Lung (tissue), 17 donors: ENCODE measurements at places on chromosomes 16 and 17.

DNA sequence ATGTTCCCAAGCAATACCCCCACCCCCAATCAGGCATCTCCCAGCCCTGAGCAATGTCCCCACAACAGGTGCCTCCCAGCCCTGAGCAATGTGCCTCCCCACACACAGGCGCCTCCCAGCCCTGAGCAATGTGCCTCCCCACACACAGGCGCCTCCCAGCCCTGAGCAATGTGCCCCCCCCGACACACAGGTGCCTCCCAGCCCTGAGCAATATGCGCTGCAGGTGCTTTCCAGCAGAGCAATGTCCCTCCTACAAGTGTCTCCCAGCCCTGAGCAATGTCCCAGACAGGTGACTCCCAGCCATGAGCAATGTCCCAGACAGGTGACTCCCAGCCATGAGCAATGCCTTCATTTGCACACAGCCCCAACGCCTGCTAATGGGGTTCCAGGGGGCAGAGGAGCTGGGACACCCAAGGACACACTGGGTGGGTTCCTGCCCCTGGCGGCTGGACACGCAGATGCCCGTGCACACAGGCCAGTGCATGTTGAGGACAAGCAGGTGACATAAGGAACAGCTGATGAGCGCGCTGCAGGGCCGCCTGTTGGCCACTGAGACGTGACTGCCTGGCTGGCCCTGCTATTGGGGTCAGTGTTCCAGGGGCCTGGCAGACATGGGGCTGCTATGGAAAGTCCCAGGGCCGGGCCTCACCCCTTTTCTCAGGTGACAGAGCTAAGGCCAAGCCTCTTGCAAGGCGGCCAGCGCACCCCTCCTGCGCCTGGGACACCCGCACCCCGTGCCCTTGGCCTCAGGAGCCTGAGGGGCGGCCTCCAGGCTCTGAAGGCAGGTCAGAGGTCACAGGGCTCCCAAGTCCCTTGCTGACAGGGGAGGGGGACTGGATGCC, 26.9 kb upstream of the PABPN1L start:
- DNase-seq, result no peak

DNA sequence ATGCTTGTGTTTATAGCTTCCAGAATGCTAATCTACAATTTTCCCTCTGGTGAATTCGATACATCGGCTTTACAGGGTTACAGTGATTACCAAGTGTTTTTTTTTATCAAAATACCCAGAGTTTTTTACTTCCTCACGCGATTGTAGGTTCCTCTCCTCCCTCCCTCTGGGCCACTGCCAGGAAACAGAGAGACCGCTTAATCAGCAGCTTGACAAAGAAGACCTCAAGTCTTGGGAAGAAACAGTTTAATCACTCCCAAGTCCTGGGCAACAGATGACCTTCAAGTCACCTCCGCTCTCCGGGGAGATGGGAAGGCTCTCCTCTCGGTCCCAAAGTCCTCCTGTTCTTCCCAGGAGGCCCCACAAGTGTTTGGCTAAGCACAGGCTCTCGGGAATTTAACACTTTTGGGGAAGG, 23.5 kb downstream of the SMTNL2 start:
- peak; percentile 93 for DNase-seq

- DNase-seq, result no peak
These were observed 19.4 kb downstream of the GNA13 start for GRCh38 chr17:65037157-65037556.

- no peak for DNase-seq
These were observed 168.0 kb downstream of the AHSP start for GRCh38 chr16:31695667-31696066.

DNA sequence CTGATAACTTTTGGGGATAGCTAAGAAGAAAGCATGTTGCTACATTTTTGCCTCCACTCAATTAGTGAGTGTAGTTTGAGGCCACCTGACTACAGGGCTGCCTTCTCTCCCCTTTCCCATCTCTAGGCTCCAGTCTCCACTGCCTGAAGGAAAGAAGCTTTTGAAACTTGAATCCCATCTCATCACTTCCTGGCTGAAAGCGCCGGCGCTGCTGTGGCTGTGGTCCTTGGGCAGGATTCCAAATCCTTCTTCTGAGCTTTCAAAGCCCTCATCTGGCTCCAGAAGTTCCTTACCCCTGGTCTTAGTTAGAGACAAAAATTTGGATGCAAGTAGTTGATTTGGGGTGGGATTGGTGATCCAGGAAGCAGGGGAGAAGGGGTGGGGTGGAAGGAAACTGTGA, 119.4 kb downstream of the FOXL1 start:
- peak; percentile 67 for DNase-seq

DNA sequence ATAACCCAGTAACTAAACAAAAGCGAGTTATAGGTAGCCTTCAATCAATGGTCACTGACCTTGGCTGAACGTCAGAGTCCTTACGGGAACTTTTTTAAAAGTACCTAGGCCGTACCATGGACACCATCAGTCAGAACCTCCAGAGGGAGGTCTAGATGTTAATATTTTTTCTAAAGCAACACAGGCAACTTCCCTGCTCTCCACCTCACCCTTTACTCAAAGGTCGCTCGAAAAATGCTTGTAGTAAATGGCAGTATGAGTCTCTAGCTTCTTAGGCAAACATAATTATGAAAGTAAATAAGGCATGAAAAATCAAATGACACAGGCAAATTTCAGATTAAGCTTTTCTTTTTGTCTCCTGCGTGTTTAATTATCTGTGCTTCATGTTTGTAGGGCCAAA, 82.1 kb downstream of the SLC39A11 start:
- no peak for DNase-seq

DNA sequence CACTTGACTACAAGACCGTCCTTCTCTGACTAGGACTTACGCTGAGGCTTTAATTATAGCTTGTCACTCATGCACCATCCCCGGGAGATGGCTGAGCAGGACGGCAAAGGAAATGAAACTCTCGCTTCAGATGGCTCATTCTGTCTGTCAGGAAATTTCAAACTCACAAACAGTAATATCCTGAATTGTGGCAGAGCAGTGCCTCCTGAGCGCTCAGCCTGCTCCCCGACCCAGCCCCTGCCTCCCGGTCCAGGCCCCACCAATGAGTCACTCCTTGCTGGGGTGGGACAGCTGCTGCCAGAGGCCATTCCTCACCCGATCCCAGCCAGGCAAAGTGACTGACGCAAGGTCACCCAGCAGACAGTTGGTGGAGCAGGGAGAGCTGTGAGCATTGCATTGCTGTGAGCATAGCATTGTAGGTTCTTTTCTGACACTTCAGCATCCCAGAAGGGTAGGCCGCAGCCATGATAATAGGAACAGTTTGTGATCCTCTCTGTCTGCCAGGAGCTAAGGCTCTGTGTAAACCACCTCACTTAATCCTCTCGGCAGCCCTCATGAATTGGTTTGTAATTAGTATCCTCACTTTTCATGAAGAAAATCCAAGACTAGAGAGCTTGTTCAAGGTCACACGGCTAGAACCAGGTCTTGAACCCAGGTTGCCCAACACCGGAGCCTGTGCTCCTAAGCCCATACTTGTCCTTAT, 20.9 kb downstream of the CCDC182 start:
- DNase-seq, result no peak

DNA sequence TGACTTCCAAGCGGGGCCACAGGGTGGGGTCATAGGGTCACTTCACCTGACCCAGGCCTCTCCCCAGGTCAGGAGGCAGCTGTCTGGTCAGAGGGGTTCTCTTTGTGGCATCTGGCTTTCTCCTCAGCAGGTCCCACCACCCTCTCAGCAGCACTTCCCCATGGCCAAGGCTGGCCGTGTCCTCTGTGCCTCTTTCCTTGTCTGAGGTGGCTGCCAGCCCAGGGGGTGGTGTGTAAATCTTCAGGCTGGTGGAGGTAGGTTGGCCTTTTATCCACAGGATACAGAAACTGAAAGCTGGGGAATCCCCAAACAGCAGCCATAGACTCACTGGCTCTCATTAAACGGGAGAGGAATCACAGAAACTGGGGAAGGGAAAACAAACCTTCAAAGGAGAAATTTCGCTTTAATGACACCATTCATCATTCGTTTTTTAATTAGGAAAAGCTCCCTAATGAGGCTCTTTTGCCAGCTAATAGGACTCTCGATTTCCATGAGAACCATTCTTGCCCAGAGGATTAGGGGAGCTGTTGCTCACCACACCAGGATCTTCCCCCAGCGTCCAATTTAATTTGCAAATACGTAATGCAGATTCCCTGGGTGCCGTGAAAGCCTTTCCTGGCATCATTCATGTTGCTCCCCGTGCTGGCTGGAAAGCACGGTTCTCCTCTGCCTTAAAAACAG, 18.0 kb downstream of the C17orf75 start:
- DNase-seq, result no peak

DNA sequence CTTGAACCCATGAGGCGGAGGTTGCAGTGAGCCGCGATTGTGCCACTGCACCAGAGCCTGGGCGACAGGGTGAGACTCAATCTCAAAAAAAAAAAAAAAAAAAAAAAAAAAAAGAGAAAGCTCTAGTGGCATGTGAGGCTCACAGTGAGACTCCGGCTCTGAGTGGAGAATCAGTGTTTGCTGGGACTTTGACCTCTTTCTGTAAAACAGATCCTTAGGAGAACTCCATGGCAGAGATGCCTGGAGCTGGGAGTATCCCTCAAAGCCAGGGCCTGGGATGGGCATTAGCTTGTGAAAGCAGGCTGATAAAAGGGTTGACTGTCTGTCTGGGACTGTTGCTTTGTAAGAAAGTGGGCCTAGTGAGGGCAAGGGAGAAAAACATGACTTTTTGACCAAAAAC, 46.4 kb downstream of the ZNF207 start:
- no peak for DNase-seq

- DNase-seq, result peak; percentile 59
These were observed at the start of gene CENPV for GRCh38 chr17:16353317-16354174. CENPV (minus strand) TSS chr17:16353469; CDS start chr17:16353436, 33 bp downstream.

DNA sequence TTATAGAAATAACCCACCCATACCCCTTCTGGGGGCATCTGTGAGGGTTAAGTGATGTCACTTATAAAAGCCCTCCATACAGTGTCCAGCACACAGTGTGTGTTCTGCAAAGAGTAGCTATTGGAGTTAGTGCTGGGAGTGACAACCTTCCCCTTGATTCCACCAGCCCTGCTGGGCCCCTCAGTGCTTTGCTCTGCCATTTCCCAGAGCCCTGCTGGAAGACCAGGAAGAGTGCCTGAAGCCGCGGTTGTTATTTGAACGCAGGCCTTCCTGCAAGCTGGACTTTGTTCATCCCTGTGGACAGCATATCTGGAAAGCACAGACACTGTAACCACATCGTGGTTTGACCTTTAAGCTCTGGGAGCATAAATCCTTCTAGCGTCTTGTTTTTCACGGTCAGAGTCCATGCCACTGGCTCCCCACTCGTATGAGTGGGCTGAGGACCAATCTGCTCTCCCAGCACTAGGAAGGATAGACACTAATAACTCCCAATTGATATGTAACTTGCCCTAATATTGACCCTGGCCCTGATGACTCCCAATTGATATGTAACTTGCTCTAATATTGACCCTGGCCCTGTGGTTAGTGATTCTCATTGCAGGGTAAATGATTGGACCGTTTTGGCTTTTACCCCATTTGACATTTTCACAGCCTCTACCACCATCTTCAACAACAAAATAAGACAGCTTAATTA, 297.1 kb upstream of the MAF start:
- DNase-seq, result no peak

DNA sequence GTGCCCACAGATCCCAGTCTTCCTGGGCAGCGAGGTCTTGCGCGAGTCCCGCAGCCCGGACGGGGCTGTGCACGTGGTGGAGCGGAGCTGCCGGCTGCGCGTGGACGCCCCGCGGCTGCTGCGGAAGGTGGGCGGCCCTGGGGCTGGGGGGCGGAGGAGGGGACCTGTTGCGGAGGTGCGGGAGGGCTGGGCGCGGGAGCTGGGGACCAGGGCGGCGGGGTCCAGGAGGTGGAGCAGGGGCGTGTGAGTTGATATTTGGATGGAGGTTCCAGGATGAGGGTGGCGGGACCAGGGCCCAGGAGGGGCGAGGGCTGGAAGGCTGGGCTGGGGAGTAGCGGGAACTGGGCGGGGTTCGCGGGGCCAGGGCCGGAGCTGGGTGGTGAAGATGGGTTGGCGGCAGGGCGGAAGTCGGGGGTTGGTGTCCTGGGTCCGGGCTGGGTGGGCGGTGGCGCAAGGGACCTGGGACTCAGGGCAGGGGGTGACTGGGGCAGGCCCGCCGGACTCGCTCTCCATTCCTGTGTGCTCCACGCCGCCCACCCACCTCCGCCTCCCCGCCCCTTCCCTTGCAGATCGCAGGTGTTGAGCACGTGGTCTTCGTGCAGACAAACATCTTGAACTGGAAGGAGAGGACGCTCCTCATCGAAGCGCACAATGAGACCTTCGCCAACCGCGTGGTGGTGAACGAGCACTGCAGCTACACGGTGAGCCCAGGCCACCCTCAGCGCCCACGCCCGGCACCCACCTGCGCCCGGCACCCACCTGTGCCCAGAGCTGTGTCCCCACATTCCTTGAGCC, 29.6 kb downstream of the SEC14L5 start:
- DNase-seq, result no peak

- DNase-seq, result no peak
These were observed 28.7 kb upstream of the RSL1D1 start for GRCh38 chr16:11880007-11880406.

DNA sequence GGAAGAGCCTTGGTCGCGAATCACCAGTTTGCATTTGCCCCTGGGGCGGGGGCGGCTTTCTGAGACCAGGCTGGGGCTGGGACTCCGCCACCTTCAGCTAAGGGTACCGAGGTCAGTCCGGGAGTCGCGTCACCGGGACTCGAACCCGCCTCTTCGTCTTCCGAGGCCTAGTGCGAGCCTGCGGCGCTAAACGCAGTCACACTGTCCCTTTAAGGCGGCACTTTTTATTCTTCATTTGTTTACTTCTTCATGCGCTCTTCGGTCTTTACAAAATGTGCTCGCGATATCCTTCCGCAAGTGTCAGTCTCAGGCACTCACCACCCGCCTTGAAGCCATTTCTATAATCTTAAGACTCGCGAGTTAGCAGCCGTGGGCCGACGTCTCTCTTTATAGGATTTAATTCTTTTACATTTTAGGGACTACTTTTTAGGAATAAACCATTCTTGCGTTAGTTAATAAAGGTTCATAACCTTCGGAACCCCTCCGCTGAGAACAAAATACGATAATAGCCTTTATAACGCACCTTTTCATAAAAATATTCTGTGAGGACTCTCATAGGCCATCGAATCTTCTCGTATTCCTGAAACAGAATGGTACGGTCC, 593 bp upstream of the HEXIM1 start:
- DNase-seq, result peak; percentile 99

DNA sequence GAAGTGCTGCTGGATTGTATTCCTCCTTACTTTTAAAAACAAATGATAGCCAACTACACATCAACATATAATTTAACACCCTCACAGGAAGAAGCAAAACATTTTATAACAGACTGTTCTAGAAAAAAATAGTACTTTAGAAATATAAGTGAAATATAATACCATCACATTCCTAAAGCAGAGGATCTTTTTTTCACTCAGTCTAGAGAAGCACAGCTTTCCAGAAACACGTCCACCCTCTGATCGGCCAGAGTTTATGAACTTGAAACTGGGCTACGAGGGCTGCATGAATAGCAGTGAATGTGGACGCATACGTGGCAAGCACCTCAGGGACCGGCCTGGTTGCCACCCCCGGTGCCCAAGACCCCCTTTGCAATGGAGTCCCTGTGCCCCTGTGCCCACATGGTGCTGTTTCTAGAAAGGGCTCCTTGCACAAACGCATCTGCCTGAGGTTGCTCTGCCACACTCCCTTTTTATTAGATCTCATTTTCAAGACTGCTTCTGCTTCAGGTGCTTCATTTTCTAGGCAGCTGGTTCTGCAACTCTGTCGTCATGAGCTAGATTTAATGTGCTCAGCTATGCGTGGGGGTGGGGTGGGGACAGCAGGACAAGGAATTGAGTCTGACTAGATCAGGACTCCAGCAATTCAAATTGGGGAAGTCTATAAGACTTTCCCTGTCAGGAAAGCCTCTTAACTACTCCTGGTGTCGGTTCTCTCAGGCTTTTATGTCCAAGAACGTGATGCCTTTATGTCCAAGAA, 29.1 kb upstream of the ERN1 start:
- DNase-seq, result peak; percentile 55

- DNase-seq, result peak; percentile 83
These were observed 230.0 kb downstream of the NTN1 start for GRCh38 chr17:9251273-9251672.
